ENCODE measurements at places on chromosomes 4 and X. TPM values are rescaled to one million over a fixed set of nuclear protein-coding genes. Genes with fewer than 3 reads are reported as not detected.

DNA sequence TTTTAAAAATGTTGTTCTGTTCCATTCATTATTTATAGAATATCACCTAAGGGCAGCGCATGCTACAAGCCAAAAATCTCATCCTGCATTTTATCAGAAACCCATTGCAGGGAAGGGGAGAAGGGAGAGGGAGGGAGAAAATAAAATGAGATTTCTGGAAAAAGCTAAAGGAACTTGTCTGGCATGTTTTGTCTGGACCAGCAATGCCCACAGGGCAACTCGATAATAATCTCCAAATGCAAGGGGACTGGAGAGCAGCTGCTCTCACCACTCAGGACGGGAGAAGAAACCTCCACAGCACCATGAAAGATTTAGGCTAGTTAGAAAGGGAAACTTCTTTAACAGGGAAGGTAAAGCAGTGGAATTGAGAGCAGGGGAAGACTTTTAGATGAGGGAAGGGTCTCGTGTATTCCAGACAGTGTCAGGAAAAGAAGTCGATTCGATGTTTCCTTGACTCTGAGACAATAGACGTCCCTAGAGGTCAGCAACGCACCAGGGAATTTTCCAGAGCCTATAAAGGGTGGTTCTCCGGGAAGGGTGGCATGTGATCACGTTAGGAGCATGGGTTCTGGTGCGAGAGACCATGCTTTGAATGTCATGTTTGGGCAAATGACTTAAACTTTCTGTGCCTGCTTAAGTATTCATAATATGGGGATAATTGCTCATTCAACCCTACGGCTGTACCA, 132.2 kb upstream of the NDP start:
- DNase-seq, result peak; percentile 8

ANKRD50 gene
- 6.7 TPM for total RNA-seq

DNA sequence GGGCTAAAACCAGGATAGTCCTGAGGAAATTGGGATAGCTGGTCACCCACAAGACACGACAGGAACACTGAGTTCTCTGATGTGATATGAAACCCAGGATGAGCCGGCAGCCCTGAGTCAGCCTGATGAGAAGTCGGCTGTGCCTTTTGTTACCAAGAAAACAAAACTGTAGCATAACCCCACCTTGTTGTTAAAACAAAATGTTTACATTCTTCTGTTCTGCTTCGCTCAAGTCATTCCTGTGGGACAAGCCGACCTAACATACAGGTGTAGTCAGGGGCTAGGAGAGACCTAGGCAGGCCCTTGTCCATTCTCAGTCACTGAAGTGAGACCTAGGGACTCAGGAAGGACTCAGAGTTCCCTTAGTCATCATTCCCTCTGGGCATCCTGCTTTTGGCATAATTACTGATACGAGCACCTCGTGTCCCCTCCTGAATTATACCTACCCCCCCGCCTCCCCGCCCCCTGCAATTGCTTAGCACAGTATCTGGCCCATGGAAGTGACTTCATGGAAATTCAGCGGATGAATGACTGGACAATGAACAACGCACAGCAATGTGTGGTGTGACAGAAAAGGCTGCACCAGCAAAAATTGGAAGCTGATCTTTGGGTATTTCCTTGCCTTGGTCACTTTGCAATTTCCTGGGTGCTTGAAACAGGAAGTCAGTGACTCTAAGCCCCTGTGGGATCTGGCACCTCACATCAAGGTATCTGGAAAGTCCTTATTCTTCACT, 31.9 kb upstream of the TLR2 start:
- no peak for DNase-seq

DNA sequence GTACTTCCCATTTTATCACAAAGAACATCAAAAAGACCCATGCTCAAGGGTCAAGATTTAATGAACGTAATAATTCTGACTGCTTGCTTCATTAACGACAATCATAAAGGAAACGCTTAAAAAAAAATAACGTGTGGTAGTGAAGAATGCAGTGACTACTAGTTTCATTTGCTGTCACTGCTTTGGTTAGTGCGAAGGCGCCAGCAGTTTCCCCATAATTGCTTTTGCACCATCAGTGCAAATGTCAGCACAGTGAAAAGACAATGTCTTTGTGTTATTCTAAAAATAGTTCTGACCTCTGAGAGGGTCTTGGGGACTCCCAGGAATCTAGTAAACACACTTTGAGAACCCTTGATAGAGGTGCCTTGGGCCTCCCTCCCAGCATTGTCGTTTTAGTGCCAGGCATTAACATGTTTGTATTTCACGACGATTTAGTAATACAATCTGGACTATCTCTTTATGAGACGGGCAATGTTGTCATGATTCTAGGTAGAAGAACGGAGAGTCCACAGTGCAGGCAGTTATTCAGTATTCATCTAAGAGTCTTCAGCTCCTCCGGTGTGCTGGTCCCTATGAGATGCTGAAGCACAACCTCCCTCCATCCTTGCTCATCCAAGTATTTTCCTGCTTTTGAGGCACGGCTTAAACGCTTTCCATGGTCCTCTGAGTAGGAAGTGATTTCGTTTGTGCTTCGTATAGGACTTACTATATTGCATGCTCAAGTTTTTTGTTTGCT, 71.0 kb downstream of the AFF1 start:
- DNase-seq, result no peak

SSX3 gene
- not detected for total RNA-seq

- no peak for DNase-seq
Observed at GRCh38 chr4:32574803-32575202, 1854.6 kb downstream of the PCDH7 start.

- DNase-seq, result no peak
Observed at GRCh38 chrX:101462892-101463291, 22.4 kb upstream of the ARMCX4 start.

TENM3 gene
- total RNA-seq, result 9.6 TPM

NAA11 gene
- not detected for total RNA-seq

SOD3 gene
- 290 TPM for total RNA-seq

NAT8L gene
- 3.6 TPM for total RNA-seq

MAGED4 gene
- 1.3 TPM for total RNA-seq

DNA sequence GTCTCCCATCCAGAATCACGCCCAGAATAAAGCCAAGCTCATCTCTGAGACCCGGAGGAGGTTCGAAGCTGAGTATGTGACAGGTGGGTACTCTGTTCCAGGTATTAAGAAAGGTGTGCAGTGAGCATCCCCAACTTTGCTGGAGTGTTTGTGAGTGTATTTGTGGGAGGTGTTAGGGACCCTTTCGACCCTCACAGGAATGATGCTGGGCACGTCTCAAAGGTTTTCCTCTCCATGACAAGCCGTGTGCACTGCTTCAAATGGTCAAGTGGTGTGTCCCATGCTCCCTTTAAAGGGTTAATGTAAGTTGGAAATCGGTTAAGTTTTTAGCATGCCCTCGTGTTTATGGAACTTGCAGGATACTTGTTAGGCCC, 442 bp downstream of the MOSPD2 start:
- no peak for DNase-seq

DNA sequence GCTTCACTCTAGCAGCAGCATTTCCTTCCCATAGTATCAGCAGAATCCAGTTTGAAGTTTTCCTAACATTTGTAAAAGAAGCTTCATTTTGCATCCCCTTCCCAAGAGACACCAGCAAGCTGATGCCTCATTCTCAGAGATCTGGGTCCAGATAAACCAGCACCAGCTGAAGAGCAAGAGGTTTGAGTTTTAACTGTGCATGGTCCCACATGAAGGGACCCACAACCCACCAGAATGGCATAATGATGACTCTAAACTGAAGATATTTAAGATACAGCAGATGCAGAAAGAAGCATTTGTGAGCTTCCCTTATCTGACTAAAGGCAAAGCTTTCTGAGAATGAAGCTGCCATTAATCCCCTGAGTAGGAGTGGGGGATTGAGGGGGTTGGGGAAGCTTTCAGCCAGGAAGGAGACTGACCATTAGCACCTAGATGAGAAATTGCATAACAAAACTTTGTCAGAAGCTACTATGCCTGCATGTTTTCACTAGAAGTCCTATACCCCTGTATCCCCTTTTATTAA, 18.6 kb downstream of the NUDT6 start:
- DNase-seq, result no peak

DNA sequence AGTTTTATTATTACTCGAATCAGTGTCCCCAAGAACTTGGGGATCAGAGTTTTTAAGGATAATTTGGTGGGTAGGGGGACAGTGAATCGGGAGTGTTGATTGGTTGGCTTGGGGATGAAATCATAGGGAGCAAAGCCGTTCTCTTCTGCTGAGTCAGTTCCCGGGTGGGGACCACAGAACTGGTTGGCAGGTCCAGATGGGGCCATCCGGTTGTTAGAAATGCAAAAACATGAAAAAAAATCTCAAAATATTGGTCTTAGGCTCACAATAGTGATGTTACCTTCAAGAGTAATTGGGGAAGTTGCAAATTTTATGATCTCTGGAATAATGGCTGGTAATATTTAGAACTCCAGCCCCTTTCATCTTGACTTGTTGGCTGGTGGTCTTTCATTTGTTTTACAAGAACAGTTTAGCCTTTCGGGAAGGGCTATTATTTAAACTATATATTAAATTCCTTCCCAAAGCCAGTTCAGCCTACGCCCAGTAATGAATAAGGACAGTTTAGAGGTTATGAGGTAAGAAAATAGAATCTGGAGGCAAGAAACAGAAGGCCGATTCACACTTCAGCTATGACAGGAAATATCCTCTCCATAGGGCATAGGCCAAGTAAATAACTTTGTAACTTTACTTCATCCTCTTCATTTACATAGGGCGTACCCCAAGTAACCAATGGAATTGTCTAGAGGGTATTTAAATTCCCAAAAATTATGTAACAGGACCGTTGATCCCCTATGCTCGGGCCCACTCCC, 164.1 kb upstream of the STS start:
- no peak for DNase-seq

- no peak for DNase-seq
Observed at GRCh38 chr4:74410272-74410671, 34.7 kb upstream of the AREG start.

GRCh38 chr4:173168396-173169177, at the start of gene GALNT7:
Gene GALNT7 (plus strand): TSS chr4:173168811. CDS start chr4:173168836, 25 bp downstream.
- peak; percentile 87 for DNase-seq

- peak; percentile 71 for DNase-seq
Observed at GRCh38 chr4:7398104-7398423, 36.7 kb downstream of the PSAPL1 start.

DNA sequence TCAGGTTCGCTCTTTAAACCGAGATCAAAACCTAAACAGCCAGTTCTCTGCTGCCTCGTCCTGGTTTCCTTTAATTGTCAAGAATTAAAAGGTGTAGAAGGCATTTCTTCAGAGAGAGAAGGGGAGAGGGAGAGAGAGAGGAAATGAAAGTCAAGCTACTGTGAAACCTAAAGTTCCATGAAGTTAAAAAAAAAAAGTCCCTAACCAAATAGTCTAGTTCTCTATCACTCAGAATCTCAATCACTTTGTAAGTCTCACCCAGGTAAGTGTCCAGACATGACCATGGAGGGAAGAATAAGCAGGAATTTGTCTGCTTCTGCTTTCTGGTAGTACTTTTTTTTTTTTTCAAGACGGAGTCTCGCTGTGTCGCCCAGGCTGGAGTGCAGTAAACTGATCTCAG, 18.8 kb upstream of the SMIM14 start:
- DNase-seq, result no peak

JCHAIN gene
- 13.2 TPM for total RNA-seq

GRCh38 chr4:123438031-123438430, 41.4 kb downstream of the SPRY1 start:
- DNase-seq, result no peak

DNA sequence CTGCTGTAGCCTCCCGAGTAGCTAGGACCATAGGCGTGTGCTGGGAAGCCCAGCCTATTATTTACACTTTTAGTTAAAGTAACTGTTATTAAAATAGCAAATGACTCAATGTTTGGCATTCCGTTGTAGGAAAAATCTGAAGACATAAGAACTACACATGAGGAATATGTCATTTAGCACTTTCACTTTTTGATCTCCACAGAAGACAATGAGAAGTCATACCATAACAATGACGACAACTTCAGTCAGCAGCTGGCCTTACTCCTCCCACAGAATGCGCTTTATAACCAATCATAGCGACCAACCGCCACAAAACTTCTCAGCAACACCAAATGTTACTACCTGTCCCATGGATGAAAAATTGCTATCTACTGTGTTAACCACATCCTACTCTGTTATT, 6.7 kb downstream of the GPR34 start:
- DNase-seq, result no peak
